Neural crest cell (in vitro differentiated cells): ENCODE measurements at places on chromosomes 5 and 9.

DNA sequence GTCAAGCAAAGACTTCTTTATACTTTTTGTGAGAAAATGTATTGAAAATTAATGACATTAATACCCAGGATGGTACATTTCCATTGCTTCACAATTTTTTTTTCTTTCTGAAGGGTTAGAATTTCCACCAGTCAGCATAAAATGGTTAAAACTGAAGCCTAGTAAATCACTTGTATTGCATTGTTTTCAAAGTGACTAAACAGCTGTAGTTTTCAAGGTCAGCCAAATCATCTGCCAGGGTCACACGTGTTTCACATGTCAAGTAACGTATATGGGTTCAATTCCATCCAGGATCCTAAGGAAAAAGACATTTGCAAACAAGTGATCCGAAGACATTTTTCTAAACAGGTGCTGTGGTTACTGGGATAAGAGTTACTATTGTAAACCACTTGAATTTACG, 574.2 kb downstream of the RAB3C start:
- DNase-seq: no peak

- DNase-seq: no peak
Measured at GRCh38 chr5:124301850-124302249, 444.6 kb downstream of the ZNF608 start.

- DNase-seq: no peak
Measured at GRCh38 chr9:6764950-6765349, 7.2 kb downstream of the KDM4C start.

DNA sequence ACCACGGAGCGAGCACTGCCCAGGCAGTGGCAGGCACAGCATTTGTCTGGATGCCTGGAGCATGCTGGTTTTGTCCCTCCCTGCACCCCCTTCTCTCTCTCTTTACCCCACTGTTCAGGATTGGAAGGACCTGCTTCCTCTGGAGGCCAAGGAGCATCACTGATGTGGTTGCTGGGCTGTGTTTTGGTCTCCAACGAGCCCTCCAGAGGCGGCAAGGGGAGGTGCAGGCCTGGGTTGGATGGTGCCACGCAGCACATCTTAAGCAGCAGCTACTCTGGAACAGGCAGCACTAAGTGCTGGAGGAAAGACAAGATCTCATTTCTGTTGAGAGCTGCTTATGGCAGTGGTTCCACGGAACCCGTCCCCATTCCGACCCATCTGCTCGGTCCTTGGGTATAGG, 139.6 kb downstream of the CMYA5 start:
- peak; percentile 26 for DNase-seq

DNA sequence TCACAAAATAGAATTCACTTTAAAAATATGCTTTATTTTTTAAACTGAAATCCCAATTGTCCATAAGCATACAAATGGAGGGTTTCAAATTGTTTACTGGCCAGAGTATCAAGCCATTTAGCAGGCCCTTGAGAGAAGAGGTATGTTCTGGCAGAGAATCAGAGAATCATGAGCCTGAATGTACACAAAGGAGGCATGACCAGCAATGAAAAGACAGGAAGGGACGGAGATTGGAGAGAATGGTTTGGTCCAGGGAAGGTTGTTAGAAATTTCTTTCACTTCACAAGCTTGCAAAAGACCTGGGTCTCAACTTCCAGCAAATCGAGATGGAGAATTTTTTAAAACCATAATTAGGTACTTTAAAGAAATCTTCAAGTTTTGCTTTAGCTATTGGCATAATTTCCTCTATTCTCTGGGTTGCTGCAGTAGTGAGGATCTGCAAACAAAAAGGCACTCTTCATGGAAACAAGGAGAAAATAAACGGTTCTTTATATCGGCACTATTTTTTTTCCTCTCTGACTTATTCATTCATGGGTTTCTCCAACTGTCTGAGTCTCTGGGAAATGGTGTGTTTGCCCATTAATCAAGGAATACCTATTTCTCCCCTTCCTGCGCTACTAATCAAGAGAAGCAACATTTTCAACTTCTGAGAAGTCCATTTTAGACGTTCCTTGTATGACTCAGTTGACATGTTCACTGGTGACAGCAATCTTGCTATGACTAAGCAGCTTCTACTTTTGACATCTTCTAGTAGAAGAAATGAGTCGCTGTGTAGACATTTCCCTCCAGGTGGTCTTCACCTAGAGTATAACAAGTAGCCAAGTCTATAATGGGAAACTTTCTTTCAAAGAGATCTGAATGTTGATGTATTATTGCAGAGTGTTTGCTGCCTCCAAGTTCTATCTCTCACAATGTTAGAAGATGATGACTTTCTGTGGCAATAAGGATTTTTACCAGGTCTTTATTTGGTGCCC, 23.1 kb upstream of the ERCC6L2 start:
- DNase-seq: no peak

DNA sequence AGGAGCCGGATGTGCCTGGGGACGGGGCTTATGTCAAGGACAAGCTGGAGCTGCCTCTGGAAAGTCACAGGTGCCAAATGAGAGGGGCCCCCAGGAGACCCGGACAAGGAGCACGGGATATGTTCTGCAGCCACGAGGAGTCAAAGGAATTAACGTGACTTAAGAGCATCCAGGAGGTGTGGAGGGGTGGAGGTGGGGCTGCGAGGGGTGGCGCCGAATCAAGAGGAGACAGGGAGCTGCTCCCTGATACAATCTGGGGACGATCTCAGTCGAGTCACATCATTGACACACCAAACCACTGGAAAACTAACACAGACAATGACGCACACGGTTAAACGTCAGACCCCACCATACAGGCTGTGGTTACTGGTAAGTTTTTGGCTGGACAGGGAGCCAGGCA, 10.4 kb downstream of the CCDC127 start:
- no peak for DNase-seq

DNA sequence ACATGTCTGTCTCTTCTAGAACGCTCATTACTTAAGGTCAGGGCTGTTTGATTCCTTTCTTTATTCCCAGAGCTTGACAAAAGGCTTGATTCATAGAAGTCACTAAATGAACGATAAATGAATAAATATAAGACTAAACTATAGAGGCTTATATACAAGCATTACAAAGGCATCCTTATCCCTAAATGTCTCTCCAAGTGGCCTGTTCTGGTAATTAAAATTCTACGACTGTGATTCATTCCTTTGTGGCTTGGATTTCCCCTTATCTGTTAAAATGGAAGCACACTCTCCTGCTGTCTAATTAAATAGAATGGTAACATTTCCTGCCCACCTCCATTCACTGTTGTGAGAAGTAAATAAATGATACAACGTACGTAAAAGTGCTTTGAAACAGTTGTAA, 49.5 kb downstream of the C7 start:
- DNase-seq: no peak

DNA sequence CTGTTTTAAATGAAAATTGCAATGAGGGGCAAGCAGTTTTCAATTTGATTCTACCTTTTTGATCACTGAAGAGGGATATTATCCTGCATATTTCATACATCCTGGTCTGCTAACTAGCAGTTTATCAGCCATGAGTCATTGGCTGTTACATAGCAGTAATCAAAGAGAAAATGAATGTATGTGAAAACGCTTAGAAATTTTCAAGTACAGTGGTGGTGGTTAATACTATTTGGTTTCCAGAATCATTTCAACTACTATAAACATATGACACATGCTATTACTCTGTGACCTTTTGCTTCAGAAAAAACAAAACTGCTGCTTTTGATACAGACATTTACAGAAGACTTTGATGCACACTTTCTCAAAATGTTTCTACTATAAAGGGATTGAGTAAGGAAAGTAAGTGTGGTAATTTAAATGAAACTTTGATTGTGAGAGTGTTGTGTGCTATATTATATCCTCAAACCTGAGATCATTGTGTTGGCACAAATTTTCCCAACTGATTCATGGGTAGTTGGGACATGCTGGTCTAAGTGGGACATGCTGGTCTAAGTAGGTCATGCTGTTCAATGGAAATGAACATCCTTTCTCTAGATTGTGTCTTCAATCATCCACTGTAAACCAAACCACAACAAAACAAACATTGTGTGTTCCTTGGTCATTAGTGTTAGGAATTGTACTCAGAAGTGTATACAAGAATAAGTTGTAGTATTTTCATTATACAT, 5.1 kb downstream of the RNF14 start:
- DNase-seq: no peak

DNA sequence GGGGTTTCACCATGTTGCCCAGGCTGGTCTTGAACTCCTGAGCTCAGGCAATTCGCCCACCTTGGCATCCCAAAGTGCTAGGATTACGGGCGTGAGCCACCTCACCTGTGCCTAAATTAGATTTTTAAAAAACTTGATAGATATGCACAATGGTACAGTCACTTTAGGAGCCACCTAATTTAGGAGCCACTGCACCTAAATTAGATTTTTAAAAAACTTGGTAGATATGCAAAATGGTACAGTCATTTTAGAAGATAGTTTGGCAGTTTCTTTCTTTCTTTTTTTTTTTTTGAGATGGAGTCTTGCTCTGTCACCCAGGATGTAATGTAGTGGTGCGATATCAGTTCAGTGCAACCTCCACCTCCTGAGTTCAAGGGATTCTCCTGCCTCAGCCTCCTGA, 37.8 kb upstream of the PLPP1 start:
- no peak for DNase-seq

- no peak for DNase-seq
Measured at GRCh38 chr5:138186002-138186447, 7.1 kb downstream of the KIF20A start.

GRCh38 chr9:21096172-21096900, 18.6 kb upstream of the IFNB1 start:
- DNase-seq: no peak

GRCh38 chr5:155649666-155650065, 636.1 kb downstream of the KIF4B start:
- DNase-seq: no peak

GRCh38 chr5:154865466-154866184, 7.2 kb downstream of the CNOT8 start:
- DNase-seq: no peak

DNA sequence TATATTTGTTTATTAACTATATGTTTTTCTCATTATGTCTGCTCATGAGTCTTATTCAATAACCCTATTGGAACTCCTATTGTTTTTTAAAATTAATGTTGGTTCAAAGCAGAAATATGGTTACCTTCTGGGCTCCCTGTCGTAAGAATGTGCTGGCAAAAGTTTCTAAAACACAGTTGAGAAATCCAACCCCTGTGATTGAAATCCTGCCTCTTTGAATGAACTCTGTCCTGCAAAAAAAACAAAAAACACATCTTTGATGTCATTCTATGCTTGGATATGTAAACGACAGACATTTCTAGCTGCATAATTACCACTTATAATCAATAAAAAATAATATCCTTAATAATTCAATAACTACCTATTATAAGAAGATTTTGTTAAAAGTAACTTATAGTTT, 38.8 kb downstream of the PRELID2 start:
- no peak for DNase-seq

- DNase-seq: no peak
Measured at GRCh38 chr5:103942587-103943186, 380.1 kb upstream of the NUDT12 start.

- no peak for DNase-seq
Measured at GRCh38 chr5:106094204-106094607, 1576.5 kb downstream of the EFNA5 start.
